ENCODE measurements at places on chromosomes 11 and 22. TPM values are rescaled to one million over a fixed set of nuclear protein-coding genes. Genes with fewer than 3 reads are reported as not detected.

Gene TPBGL
- not detected for total RNA-seq

Gene ACR
- 0.07 TPM for total RNA-seq

DNA sequence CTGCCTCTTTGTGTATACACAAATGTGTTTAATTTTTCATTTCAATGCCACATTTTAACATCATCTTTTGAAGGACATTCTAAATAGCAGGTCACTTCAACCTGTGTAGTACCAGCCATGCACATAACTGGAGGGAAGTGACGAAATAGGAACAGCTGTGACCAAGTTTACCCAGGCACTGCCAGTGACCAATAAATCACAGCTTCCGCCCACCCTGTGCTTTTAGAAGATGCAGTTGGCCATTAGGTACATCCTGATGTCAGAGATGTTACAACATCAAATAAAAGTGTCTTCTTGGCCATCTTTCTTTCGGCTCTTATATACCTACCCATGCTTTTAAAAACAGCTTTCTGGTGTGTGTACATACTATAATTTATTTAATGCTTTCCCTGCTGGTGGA, 7.8 kb downstream of the LDLRAD3 start:
- no peak for DNase-seq

DNA sequence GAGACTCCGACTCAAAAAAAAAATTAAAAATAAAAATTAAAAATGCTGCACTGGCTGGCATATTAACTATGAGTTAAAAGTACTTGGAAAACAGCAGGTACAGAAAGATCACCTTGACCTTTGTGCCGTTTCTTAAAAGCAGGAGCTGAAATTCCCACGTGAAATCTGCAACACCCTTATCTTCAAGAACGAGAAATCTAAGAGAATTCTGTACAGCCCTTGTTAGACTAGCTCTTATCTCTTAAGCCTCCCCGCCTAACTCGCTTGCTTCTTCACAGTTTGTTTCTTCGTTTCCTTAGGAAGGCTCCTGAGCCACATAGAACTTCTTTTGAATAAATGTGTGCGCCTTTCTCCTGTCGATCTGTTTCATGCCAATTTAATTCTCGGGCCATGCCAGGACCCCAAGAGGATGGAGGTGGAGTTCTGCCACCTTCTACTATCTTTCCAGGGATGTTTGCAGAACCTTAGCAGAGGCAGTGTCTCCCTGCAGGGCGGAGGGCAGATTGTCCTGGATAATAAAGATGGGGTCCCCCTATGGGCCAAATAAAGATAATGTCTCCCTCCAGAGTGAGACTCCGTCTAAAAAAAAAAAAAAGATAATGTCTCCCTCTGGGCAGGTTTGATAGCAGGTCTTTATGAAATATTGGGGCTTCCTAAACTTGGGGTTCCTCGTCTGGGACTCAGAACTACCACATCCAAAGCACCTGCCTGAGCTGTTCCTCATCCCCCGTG, 27.4 kb upstream of the SYT8 start:
- peak; percentile 84 for DNase-seq

DNA sequence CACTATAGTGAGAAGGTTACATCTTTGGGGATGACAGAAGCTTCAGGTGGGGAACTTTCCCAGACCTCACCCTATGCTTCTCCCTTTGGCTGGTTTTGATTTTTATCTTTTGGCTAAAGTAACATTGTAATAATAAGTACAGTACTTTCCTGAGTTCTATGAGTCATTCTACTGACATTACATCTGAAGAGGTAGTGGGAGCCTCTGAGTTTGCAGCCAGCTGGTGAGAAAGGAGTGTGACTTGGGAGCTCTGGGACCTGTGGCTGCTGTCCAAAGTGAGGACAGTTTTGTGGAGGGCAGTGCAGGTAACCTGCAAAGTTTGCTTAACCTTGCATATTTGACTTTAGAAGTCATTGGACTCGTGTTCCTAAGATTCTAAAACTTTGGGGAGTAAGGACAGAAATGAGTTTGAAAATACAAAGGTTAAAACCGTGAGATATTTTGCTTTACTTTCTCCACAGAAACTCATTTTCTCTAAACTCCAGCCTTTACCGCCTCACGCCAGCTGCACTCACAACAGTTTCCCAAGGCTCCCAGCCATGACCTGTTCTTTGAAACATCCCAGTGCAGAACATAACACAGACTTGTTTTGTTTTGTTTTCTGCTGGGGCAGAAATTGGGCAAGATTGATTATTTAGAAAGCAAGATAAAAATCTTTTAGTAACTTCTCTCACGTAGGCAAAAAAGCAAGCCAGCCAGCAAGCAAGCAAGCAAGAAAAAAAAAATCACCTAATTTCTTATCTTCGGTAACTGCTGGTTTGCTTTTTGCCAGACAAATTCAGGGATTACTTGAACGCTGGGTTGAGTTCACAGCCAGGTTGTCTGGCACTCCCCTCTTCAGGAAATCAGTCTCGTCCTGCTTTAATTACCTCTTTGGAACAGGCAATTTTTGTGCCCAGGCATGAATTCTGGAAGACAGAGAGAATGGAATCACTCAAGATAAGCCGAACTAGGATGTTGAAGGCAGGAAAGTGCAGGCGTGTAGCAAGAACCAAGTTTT, 478.3 kb upstream of the ISX start:
- peak; percentile 10 for DNase-seq

DNA sequence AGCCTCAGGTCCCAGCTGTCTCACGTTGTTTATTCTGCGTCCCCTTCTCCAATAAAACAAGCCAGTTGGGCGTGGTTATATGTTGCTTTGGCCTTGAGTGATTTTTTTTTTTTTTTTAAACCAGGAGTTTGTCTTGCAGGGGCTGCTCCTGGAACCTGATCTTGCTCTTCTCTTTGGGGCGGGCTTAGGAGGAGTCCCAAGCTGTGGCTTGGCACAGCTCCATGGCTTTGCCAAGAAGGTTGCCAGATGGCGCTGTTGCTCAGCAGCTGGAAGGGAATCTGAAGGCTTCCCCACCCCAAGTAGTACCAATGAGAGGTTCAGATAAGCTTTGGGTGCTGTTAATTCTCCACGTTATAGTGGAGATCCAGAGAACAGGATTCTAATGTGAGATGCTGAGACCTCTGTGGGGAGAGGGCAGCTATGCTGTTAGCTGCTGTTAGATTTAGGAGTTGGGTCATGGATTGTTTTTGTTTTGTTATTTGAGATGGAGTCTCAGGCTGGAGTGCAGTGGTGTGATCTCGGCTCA, 2.0 kb upstream of the FERMT3 start:
- peak; percentile 96 for DNase-seq

- DNase-seq: no peak
These were observed 40.6 kb downstream of the MN1 start for GRCh38 chr22:27761000-27761399.

GRCh38 chr11:73248526-73249185, 23.5 kb upstream of the P2RY6 start:
- DNase-seq: no peak

GRCh38 chr11:61969838-61970662, 2.6 kb upstream of the FTH1 start:
- DNase-seq: no peak

DNA sequence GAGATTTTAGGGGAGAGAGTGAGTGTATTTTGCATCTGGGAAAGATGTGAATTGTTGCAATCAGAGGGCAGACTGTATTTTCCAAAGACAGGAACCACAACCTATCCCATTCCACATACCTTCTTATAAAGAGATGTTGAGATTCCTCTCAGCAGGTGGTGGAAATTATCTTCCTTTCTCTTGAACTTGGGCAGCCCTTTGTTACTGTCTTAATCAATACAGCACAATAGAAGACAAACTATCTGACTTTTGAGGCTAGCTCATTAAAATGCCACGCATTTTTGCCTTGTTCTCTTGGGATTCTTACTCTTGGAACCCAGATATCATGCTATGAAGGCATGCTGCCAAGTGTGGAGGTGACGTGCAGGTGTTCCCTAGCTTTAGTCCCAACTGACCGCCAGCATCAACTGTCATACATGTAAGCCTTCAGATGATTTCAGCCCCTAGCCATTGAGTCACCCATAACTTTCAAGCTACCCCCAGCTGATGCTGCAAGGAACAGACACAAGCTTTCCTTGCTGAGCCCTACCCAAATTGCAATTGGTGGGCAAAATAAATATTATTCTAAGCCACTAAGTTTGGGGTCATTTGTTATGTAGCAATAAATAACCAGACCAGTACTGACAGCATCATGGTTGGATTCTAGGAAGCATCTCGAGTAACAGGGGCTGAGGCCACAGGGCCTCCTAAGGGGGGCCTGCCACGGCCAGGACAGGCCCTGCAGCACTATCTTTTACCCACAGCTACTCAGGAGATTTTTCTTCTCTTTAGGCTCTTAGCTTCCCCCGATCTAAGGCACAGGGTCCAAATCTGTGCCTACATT, 63.0 kb downstream of the RPL27A start:
- no peak for DNase-seq

Gene TSPAN32
- not detected for total RNA-seq

Gene DMC1
- total RNA-seq: 20.4 TPM

Measured in H7 (cell line).